GM23248 (cell line): ENCODE measurements at places on chromosomes 5 and 9. TPM values are rescaled to one million over a fixed set of nuclear protein-coding genes. Genes with fewer than 3 reads are reported as not detected.

The PKD2L2 gene
- not detected in 2 replicates for total RNA-seq

The RNF224 gene
- total RNA-seq: not detected in 2 replicates

The NR5A1 gene
- not detected in 2 replicates for total RNA-seq

The BTNL3 gene
- not detected in 2 replicates for total RNA-seq

- DNase-seq: no peak
- peaks cover 9% of the 10 kb centered on the region; the same call in 1 of the 2 replicates for H3K4me1 ChIP-seq
- H3K27ac ChIP-seq: no peak overlapping the region
- no peaks in the 10 kb centered on the region for H3K36me3 ChIP-seq
Observed at GRCh38 chr9:86045654-86046053, 53.7 kb downstream of the GOLM1 start.

GRCh38 chr9:4592295-4592694 lies 69.8 kb upstream of the PLPP6 start:
- no peaks in the 10 kb centered on the region for H3K36me3 ChIP-seq
- no peak for DNase-seq
- H3K4me3 ChIP-seq: no peak overlapping the region
- H3K27me3 ChIP-seq: no peaks in the 10 kb centered on the region
- peaks cover 9% of the 10 kb centered on the region; the same call in 1 of the 2 replicates for H3K4me1 ChIP-seq

- DNase-seq: no peak
- H3K4me3 ChIP-seq: no peak overlapping the region
- H3K36me3 ChIP-seq: no peaks in the 10 kb centered on the region
- no peaks in the 10 kb centered on the region for H3K4me1 ChIP-seq
Observed at GRCh38 chr5:53738105-53738504, 177.7 kb downstream of the NDUFS4 start.

DNA sequence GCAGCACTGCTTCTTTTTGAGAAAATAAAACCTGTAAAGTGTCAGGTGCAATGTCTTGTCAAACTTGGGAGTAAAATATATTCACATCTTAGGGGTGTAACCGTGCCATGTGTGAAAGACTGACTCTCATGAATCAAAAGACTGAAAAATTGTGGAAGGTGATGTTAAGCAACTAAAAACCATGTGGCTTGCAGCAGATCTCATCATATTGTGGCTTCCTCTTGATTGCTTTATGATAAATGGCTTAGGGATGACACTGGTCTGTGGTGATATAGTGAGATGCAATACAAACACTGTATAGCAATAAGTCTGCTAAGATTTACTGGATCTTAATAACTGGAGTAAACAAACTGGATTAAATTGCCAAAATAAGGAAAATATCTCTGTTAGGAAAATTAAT lies 321.6 kb downstream of the EDIL3 start:
- no peaks in the 10 kb centered on the region for H3K4me1 ChIP-seq
- H3K4me3 ChIP-seq: no peak overlapping the region
- H3K27me3 ChIP-seq: no peaks in the 10 kb centered on the region
- DNase-seq: no peak

GRCh38 chr5:93221773-93222172 lies 359.2 kb downstream of the NR2F1-AS1 start:
- no peak for DNase-seq
- no peak overlapping the region for H3K27ac ChIP-seq
- no peak overlapping the region for H3K4me3 ChIP-seq
- H3K36me3 ChIP-seq: no peaks in the 10 kb centered on the region

DNA sequence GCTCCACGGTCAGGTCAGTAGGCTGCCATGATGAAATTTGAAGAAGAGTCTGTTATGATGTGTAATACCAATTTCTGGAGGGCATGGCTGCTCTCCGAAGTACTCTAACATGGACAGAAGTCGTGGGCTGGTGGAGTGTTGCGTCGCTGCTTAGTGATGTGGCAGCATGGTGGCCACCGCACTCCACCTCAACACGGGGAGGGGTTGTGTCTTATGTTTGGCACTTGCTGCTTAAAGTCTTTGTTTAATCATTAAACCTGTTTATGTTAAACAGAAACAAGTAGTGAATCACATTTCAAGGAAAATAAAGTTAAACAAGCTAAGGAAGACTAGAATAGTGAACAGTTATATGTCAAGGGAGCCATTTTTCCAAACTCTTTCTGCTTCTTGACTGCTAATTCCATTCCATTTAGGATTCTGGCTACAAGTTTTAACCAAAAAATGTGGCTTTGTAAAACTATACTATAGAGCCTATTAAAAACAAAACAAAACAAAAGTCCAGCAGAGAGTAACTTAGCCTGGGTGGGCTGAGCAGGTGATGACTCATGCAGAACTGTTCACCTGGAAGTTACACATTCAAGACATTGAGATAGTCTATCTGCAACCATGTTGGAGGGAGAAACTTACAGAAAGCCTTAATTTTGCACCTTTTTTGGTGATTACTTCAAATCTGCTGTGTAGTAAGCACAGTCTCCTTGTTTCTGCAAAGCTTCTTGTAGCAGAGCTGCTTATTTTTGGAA lies 9.5 kb downstream of the HABP4 start:
- DNase-seq: no peak
- peaks cover 5% of the 10 kb centered on the region; the same call in 1 of the 2 replicates for H3K36me3 ChIP-seq
- peaks cover 18% of the 10 kb centered on the region for H3K4me1 ChIP-seq
- H3K4me3 ChIP-seq: no peak overlapping the region
- no peaks in the 10 kb centered on the region for H3K27me3 ChIP-seq

- H3K27me3 ChIP-seq: no peaks in the 10 kb centered on the region
- peaks cover 10% of the 10 kb centered on the region for H3K4me1 ChIP-seq
- H3K4me3 ChIP-seq: no peak overlapping the region
Observed at GRCh38 chr5:77356740-77357139, 135.4 kb downstream of the WDR41 start.

- no peaks in the 10 kb centered on the region for H3K27me3 ChIP-seq
- no peak overlapping the region for H3K27ac ChIP-seq
- H3K4me3 ChIP-seq: no peak overlapping the region
Observed at GRCh38 chr5:74070766-74071165, 444.8 kb downstream of the ARHGEF28 start.

DNA sequence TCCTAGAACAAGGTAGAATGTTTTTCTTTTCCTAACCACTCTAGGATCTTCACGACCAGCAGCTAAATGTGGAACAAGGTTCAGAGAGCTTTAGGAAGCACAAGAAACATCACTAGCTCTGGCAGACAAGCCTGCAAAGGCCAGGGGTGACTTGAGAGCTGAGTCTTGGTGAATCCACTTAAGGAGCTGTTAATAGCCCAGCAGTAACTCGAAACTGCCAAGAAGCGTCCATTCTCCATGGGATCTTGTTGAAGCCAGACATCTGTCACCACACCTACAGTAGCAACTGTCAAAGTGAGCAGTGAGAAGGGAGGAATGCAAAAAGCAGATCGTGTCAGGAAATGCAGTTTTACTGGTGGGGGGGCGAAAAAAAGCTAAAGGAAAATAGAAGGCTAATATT lies 87.2 kb downstream of the ATPSCKMT start:
- no peak overlapping the region for H3K4me3 ChIP-seq
- H3K27me3 ChIP-seq: peaks cover 9% of the 10 kb centered on the region; the same call in 1 of the 2 replicates
- H3K4me1 ChIP-seq: no peaks in the 10 kb centered on the region
- no peaks in the 10 kb centered on the region for H3K36me3 ChIP-seq
- no peak for DNase-seq

DNA sequence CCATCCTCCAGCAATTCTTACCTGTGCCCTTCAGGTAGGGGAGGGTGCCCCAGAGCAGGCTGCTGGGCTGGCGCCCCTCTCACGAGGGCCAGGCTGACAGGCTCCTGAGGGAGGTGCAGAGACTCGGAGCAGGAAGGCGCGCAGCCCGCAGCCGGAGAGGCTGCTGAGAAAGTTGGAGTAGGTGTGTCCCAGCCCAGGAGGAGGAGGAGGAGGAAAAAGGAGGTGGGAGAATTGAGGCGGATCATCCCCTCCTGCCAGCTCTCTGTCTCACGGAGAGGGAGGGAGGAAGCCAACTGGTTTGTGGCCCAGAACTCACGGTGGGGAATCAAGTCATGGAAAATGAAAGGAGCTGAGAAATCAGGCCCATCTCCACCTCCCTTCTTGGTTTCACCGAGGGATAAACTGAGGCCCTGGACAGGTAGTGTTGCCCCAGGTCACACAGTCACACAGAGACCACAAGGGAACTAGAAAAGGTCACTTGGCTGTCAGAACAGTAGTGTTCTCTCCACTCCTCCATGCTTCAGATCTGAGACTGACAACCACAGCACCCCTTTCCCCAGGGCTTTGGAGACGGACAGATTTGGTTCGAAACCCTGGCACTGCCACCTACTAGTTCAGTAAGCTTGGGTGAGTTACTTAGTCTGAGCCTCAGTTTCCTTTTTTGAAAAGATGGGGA lies at the start of gene FAT2:
Gene FAT2, minus strand, starts transcription at position 188 of the 676 bp plus-strand sequence. CDS start 22,400 bp downstream, outside the sequence.
- H3K27ac ChIP-seq: no peak within 1 kb of the TSS
- H3K27me3 ChIP-seq: no peaks in the 10 kb centered on the region
- no peaks in the 10 kb centered on the region for H3K36me3 ChIP-seq
- no peak for DNase-seq
- H3K4me3 ChIP-seq: no peak within 1 kb of the TSS
